ENCODE measurements at places on chromosomes 3 and 15.

GRCh38 chr3:189900578-189900977 is 220.1 kb downstream of the P3H2 start:
- DNase-seq: no peak

GRCh38 chr15:64046421-64047153 is at the start of gene DAPK2:
TSS of gene DAPK2 (minus strand) at chr15:64046485. CDS start at chr15:64040261, 6,224 bp downstream.
- DNase-seq: peak; percentile 80

DNA sequence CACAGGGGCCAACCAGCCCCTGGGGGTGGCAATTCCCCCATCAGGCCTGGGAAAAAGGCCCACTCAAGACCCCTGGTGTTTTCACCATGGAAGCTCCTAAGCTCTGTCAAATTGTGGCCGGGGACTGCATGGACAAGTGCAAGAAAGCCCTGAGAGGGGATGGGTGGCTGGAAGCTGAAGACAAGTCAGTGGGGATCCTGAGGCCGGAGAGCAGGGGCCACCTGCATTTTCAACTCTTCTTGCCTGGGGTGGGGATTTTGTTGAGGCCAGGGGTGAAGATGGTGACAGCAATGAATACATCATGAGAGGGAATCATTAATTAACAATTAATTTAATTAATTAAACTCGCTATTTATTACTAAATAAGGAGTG is 33.9 kb downstream of the FEM1B start:
- no peak for DNase-seq

DNA sequence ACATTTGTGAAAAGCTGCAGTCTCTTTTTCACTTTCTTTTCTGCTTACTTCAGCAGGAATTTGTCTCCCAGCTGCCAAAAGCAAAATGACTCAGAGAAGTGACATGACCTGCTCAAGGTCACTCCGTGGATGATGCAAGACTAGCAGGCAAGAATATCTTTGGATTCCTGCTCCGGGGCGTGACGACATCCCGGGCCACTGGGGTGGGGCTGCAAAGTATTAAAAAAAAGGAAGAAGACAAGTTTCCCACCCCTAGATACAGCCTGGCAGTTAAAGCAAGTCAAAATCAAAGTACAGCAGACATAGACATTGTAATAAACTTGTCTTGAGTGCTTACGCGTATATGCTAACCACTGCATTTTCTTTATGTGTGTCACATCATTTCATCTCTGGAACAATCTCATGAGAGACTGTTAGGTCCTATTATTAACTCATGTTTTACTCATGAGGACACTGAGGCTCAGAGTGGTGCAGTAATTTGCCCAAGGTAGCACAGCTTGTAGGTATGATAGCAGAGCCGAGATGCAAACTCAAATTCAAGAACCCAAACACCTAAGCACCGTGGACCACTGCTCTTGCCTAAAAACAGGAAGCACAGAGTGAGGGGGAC is 485.2 kb upstream of the PROK2 start:
- DNase-seq: peak; percentile 89

DNA sequence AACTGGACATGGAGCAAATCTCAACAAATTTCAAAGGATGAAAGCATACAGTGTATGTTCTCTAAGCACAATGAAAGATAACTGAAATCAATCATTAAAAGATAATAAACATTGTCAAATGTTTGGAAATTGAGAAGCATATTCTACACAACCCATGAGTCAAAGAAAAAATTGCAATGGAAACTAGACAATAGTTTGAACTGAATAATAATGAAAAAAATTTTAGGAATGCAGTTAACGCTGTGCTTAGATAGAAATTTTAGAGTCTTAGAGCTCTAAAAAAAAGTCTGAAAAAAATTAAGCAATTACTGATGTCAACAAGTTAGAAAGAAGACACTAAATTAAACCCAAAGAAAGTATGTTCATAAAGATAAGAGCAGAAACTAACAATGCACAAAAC is 15.5 kb downstream of the RABL3 start:
- no peak for DNase-seq

GRCh38 chr15:34795267-34796081 is at the start of gene ACTC1:
TSS of gene ACTC1 (minus strand) at chr15:34795549. CDS start at chr15:34794808, 741 bp downstream.
- DNase-seq: no peak

GRCh38 chr3:18393906-18394305 is 31.2 kb downstream of the SATB1 start:
- DNase-seq: no peak

DNA sequence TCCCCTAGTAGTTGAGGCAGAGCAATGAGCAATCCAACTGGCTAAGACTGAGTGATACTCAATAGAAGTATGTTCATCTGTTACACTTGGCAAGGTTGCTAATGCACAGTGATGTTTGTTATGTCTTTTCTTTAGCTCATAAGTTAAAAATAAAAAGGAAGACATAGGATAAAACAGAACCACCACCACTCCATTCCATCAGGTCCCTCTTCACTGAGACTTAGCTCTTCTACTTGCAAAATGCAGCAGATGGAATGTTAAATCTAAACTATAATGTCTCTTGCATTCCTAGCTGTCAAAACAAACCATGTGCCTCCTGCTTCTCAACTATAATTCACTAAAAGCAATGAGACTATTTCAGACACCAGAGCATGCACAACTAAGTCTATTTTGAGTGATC is 265.6 kb upstream of the UBE2E2 start:
- no peak for DNase-seq

DNA sequence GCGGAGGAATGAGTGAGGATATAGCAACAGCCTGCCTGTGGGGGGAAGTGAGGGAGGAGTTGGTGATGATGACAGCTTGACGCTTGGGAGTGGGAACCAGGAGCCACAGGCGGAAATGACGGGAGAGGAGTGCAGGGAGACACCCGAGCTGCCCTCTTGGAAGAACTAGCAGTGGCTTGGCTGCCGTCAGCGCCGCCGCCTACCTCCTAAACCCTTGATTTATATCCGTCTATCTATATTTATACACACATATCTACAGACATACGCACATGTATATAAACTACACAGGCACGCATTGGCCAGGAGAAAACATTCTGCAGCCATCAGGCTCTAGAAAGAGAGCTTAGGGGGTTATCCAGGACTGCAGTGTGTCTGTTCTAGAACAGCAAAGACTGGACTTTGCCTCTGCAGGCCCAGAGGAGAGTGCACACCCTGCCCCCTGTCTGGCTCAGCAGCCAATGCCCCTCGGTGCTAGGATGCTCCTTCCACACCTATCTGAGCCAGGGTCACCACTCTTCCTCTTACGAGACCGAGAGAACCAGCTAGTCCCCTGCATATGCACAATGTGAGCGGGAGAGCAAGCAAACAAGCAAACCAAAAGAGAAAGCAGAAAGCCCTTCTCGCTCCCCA is 45.3 kb upstream of the MAGEF1 start:
- no peak for DNase-seq

GRCh38 chr3:65635657-65636056 is 403.1 kb downstream of the MAGI1 start:
- DNase-seq: no peak

DNA sequence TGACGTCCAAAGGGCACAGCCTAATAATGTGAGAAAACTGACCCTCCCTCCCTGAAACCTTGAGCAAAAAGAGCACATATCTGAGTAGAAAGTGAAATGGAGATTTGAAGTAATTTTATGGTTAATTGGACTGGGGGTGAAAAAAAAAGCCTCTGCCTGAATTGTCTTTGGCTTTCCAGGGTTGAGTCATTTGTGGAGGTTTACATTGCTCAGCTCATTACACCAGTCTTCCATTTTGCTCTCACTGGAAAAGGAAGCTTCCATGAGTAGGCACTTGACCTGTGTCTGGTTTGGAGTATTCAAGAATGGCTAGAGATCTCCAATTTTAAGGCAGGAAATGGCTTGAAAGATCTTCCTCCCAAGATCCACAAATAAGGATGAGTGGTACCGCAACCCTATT is 273.9 kb downstream of the PDCD6IP start:
- no peak for DNase-seq

- no peak for DNase-seq
These were observed 212.7 kb downstream of the ALCAM start for GRCh38 chr3:105579439-105579838.

DNA sequence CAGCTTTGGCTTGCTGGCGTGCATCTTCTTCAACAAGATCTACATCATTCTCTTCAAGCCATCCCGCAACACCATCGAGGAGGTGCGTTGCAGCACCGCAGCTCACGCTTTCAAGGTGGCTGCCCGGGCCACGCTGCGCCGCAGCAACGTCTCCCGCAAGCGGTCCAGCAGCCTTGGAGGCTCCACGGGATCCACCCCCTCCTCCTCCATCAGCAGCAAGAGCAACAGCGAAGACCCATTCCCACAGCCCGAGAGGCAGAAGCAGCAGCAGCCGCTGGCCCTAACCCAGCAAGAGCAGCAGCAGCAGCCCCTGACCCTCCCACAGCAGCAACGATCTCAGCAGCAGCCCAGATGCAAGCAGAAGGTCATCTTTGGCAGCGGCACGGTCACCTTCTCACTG is 40.6 kb upstream of the CSTA start:
- DNase-seq: no peak

DNA sequence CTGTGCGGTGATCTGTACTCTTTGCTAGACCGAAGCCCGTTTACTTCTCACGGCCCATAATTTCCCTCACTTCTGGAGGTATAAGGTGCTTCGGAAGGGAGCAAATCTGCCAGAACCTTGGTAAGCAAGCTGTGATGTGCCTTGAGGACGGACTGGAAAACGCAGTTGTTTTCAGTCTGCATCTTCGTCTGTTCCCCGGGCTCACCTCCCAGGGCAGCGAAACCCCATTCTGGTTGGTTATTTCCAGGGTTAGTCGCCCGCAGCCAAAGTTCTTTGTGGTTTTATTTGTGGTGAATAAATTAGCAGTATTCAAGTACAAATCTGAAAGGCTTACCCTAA is 401 bp downstream of the RAMAC start:
- peak; percentile 45 for DNase-seq

GRCh38 chr3:141878817-141879216 is 2.4 kb downstream of the ATP1B3 start:
- DNase-seq: peak; percentile 11

GRCh38 chr15:96285305-96285704 is 45.2 kb upstream of the NR2F2 start:
- DNase-seq: peak; percentile 77

- no peak for DNase-seq
These were observed 40.9 kb downstream of the C2CD4A start for GRCh38 chr15:62107571-62108121.

- DNase-seq: peak; percentile 57
These were observed 203.5 kb upstream of the LINGO1 start for GRCh38 chr15:77836121-77836692.

- DNase-seq: no peak
These were observed 213.1 kb downstream of the TBC1D2B start for GRCh38 chr15:77864211-77865105.

- DNase-seq: no peak
These were observed 15.9 kb upstream of the HRH1 start for GRCh38 chr3:11138371-11138770.

GRCh38 chr3:29934751-29935150 is 653.9 kb downstream of the RBMS3 start:
- DNase-seq: no peak

- no peak for DNase-seq
These were observed 188.8 kb downstream of the ZNF385D start for GRCh38 chr3:21562243-21562642.

DNA sequence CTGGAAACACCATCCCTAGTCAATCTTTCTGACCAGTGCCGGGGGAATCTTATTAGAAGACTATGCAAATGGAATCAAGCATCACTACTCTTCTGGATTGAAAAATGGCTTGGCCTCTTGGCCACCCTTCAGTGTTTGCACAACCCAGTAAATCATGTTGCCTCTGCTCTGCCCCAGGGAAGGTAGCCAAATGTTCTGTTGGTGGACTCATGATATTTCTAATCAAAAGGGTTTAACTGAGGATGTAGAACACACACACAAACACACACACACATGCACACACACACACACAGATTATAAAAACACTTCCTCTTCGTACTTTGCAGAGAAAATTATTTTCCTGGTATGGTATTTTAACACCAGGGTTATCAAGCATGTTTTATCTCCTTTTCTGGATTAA is 7.9 kb downstream of the RBP2 start:
- no peak for DNase-seq

DNA sequence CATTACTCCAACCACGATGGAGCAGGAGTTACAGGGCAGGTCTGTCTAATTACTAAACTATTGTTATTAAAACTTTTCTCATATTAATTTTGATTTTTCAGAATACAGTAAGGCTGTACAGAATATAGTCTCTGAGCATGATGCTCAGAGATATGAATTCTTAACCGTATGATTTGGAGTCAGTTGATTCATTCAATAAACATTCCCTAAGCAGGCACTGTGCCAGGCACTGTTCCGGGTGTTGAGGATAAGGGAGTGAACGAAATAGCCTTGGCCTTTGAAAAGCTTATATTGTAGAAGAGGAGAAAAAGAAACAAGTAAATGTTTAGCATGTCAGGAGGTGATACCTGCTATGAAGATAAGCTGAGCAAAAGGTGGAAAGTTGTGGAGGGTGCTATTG is 187.3 kb downstream of the KCNAB1 start:
- DNase-seq: no peak

DNA sequence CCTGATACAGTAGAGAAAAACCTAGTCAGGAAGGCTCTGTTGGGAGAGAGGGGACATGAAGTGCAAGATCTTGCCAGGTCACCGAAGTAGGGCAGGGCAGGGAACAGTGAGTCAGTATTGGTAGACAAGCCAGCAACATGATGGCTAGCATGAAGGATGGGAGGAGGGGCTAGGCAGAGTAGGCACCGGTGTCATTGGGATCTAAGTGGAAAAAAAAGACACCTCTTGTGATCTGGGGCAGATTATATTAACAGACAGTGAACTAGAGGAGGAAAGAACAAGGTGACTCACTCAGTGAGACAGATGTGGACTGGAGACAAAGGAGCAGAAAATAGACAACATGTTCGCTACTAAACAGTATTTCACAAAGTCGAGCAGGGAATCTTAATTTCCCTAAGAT is 149.2 kb upstream of the SLC24A5 start:
- DNase-seq: no peak

- DNase-seq: no peak
These were observed at the start of gene MINAR1 for GRCh38 chr15:79431636-79432344. TSS of gene MINAR1 (plus strand) at chr15:79432336. CDS start at chr15:79456148, 23,812 bp downstream.

- no peak for DNase-seq
These were observed 121.9 kb upstream of the SPATA12 start for GRCh38 chr3:56938530-56938929.

- peak; percentile 80 for DNase-seq
These were observed 55.7 kb upstream of the CP start for GRCh38 chr3:149277331-149277813.

DNA sequence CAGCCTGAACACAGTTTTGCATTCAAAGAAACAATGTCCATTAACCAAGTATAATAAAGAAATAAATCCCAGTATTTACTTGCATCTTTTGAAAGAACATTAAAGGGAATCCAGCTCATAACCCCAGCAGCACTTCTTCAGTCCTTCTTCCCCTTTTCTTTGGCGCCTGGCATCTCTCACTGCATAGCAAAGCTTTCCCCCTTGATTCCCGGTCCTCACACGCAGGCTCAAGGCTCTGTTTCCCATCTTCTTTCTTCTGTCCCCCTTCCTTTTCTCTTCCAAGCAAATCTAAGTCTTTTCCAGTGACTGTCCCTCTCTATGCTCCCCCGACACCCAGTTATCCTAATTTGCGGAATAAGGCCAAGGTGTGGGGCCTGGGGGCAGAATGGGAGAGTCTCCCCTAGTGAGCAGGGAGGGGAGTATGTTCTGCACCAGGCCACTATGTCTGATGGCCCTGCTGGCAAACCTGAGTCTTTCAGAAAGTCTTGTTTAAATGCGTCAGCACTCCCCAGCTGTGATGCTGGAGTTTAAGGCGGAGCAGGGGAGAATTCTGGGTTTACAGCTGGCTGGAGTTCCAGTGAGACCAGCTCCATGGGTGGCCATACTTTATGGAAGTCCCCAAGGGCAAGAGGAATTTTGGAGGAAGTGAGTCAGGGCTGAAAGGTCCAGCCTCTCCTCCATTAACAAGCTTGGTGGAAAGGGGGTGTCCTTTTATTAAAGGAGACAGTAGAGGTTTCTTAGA is 42.1 kb downstream of the GOLGA6A start:
- no peak for DNase-seq
